ENCODE measurements at places on chromosomes 1 and 21.

GRCh38 chr1:231046730-231047395, 6.8 kb upstream of the FAM89A start:
- DNase-seq: no peak

DNA sequence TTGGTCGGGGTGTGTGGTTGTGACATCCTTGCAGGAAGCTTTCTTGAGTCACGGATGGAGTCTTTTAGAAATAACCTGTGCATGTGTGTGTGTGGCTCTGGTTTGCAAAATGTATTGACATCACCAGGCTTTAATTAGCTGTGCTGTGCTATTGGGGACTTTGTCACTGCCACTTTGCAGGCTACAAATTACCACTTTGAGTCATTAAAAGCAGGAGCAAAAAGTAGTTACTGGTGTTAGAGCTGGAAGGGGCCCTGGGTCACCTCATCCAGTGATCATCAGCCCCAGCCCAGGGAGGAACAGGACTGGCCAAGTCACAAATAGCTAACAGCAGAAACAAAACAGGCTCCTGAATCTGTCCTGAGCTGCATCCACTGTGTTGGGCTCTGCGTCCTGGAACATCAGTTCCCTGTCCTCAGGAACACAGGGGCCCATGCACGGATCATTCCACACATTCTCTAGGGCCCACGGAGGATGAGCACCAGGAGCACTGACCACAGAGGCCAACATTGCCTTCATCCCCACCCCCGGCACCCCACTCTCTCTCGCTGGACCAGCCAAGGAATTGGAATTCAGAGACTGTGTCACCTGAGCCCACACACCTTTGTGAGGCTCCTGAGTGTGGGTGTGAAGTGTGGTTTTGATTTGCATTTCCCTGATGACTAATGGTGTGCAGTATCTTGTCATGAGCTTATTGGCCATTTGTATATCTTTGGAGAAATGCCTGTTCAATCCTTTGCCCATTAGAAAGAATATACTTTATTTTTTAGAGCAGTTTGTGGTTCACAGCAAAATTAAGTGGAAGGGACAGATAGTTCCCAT, 280.1 kb upstream of the C1orf174 start:
- no peak for DNase-seq

DNA sequence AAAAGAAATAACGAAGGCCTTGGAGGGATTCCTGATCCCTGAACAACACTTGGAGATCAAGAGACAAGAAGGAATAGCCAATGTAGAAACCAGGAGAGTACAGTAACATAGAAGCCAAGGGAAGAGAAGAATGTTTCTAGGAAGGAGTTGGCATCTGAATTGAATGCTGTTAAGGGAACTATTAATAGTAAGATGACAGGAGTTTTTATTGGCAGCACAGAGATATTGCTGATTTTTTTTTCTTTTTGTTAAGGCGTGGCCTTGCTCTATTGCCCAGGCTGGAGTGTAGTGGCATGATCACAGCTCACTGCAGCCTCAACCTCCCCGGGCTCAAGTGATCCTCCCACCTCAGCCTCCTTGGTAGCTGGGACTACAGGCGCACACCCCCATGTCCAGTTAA, 9.6 kb upstream of the SFT2D2 start:
- no peak for DNase-seq

DNA sequence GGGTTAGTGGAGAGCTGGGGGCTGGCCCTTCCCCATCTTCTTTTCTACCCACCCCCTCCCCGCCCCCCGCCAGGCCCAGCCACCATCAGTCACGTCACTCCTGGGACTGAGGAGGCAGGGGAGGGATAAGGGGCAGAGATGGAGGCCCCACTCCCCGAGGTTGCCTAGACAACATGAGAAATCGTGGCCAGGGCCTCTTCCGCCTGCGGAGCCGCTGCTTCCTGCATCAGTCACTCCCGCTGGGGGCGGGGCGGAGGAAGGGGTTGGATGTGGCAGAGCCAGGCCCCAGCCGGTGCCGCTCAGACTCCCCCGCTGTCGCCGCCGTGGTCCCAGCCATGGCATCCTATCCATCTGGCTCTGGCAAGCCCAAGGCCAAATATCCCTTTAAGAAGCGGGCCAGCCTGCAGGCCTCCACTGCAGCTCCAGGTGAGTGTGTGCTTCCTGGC, 1.2 kb downstream of the AMPD2 start:
- peak; percentile 96 for DNase-seq

DNA sequence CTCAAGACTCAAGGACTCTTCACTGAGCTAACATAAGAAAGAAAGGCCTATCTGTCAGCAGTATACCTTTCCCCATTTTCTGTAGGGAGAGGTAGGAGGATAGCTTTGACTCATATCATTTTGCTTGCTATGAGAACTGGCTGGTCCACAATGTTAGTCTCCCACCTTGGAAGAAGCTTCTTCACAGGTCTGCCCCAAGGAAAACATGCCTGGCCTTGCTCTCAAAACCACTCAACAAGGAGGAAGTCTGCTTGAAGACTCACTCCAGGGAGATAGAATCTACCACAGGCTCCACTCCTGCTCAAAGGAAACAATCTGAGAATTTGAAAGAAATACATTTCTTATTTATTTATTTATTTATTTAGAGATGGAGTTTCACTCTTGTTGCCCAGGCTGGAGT, 29.5 kb upstream of the LAMC1 start:
- DNase-seq: no peak

- no peak for DNase-seq
These were observed 1.7 kb downstream of the F5 start for GRCh38 chr1:169584483-169585144.

- no peak for DNase-seq
These were observed 42.2 kb upstream of the TRABD2B start for GRCh38 chr1:48039088-48040054.

DNA sequence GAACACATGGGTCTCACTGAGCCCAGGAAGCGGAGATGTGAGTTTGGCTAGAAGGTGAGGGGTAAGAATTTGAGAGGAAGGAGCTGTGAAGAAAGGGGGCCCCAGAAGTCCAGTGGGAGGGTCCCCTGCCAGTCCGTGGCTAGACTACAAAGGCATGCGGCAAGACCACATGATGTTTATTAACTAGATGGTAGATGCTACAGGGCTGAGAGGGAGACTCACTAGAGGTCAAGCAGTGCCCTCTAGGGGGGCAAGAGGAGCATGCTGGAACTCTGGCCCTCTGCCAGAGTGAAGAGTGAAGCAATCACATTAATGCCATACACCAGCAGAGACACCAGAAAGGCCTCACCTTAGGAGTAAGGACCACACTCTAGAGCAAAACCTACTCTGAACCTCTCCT, 12.2 kb downstream of the KIAA0319L start:
- DNase-seq: no peak

All from stimulated activated CD4-positive, alpha-beta T cell treated with anti-CD3 and anti-CD28 coated beads, Interleukin-12 subunit alpha, Interleukin-12 subunit beta, amount 100 ng/mL, for 4 hours (primary cell).